ENCODE measurements at places on chromosomes 2 and 18. TPM values are rescaled to one million over a fixed set of nuclear protein-coding genes. Genes with fewer than 3 reads are reported as not detected.

The EVA1A gene
- total RNA-seq, result 0.24 TPM

The CIAO1 gene
- total RNA-seq, result 60.5 TPM

The SULT1C2 gene
- 0.20 TPM for total RNA-seq

The WDR54 gene
- total RNA-seq, result 3.4 TPM

The TMEM178A gene
- total RNA-seq, result 3.3 TPM

The LYPD6 gene
- 0.57 TPM for total RNA-seq

The SCN2A gene
- 0.26 TPM for total RNA-seq

GRCh38 chr2:119522671-119523070 is 1.6 kb downstream of the SCTR start:
- DNase-seq, result no peak

DNA sequence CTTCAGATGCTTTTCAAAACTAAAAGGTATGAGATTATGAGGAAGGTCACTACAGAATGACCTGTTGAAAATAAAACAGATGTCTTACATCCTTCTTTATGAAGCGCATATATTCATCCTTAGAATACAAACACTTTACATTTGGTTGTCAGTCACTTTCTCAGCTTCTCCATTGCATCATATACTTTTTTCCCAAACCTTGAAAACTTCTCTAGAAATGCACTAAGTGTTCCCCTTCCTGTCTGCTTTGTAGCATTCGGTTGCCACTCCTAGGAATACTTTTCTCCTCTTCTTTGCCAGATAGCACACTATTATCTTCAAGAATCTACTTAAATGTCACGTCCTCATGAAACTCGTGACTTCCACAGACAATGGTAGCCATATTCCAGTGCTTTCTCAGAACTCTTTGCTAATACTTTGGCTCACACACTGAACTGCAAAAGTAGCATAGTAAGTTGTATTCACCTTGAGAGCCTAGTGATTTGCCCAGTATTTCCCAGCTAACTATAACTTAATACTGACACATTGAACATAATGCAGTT is 27.6 kb downstream of the DSC1 start:
- no peak for DNase-seq

DNA sequence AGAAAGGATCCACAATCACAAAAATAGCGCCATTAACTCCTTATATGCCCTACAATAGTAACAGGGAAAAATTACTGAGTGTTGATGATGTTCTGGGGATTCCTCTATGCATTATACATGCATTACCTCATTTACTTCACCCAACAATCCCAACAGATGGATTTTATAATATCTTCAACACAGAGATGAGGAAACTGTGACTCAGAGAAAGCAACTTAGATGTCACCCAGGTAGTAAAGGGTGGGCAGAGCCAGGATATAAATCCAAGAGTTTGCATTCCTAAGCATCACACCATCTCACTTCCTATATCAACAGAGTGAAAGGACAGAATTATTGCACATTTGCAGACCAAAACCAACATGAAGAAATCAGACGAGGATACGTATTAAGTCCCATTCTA is 144.2 kb downstream of the TCF4 start:
- no peak for DNase-seq

- DNase-seq, result no peak
Observed at GRCh38 chr2:46276642-46277041, 20.6 kb upstream of the EPAS1 start.

GRCh38 chr2:71995067-71995665 is 152.5 kb downstream of the CYP26B1 start:
- no peak for DNase-seq

- DNase-seq, result no peak
Observed at GRCh38 chr2:186991766-186992417, 142.9 kb upstream of the ZSWIM2 start.

- DNase-seq, result no peak
Observed at GRCh38 chr2:102412199-102412598, 10.8 kb upstream of the IL18RAP start.

- DNase-seq, result no peak
Observed at GRCh38 chr18:70418546-70419311, 129.9 kb downstream of the SOCS6 start.

GRCh38 chr2:46751897-46752296 is 163.7 kb downstream of the MCFD2 start:
- no peak for DNase-seq

- no peak for DNase-seq
Observed at GRCh38 chr18:32056613-32057358, 34.9 kb upstream of the RNF138 start.

- DNase-seq, result peak; percentile 76
Observed at GRCh38 chr18:58847383-58848071, 17.1 kb upstream of the ZNF532 start.

DNA sequence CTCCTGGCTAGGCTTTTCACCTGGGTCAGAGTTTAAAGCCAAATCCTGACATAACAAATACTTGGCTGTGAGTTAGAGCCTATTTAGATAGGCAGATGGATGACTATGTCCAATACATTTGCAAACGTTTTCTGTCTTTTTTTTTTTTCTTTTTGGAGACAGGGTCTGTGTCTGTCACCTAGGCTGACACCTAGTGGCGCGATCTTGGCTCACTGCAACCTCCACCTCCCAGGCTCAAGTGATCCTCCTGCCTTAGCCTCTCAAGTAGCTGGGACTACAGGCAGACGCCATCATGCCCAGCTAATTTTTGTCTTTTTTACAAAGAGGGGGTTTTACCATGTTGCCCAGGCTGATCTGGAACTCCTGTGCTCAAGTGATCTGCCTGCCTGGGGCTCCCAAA is 124.8 kb downstream of the DYM start:
- no peak for DNase-seq

DNA sequence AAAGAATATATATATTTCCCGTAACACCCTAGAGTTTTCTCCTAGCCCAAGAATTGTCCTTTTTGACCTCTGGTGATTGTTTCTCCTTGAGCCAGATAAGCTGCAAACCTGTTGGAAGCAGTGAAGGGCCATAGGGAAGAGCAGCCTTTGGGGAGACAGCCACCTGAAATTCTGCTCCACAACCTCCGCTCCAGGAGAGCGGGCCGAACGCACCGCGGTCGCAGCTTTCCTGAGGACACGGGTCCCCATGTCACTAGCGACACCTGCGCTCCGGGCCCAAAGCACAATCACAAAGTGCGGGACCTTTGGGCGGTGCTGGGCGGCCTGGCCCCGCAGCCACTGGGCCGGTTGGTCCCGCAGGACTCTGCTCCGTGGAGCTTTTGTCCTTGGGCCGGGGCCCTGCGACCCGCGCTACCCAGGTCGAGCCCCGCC is 557 bp upstream of the DSG2 start:
- DNase-seq, result no peak

GRCh38 chr2:25400576-25401216 is 59.0 kb upstream of the DNMT3A start:
- no peak for DNase-seq

- DNase-seq, result no peak
Observed at GRCh38 chr18:62881509-62882016, 166.2 kb downstream of the PHLPP1 start.

- no peak for DNase-seq
Observed at GRCh38 chr2:5937851-5938565, 245.8 kb downstream of the SOX11 start.

DNA sequence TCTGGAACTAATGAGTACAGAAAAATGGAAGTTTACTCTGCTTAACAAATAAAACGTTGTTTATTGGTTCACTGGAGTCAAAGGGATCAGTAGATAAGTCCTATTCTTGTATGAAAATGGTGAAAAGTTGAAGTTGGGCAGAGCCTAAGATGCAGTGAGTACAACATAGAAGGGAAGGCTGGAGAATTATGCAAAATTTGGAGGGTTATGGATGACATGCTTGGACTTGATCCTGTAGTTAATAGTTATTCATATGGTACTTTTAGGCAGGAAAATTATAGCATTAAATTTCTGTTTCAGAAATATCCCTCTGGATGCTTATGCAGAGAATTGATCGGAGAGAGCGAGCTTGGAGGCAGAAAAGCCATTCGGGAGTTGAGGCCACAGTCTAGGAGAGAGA is 167.6 kb downstream of the KCNS3 start:
- no peak for DNase-seq

- no peak for DNase-seq
Observed at GRCh38 chr2:230614913-230615332, 97.7 kb upstream of the CAB39 start.

GRCh38 chr2:190407662-190408537 is at the start of gene MFSD6:
Gene MFSD6 (plus strand): TSS chr2:190408355. CDS start chr2:190436030, 27,675 bp downstream.
- DNase-seq, result peak; percentile 83

- no peak for DNase-seq
Observed at GRCh38 chr2:193980599-193980998, 1676.4 kb upstream of the SLC39A10 start.

- no peak for DNase-seq
Observed at GRCh38 chr2:35463805-35464596, 891.6 kb upstream of the CRIM1 start.

DNA sequence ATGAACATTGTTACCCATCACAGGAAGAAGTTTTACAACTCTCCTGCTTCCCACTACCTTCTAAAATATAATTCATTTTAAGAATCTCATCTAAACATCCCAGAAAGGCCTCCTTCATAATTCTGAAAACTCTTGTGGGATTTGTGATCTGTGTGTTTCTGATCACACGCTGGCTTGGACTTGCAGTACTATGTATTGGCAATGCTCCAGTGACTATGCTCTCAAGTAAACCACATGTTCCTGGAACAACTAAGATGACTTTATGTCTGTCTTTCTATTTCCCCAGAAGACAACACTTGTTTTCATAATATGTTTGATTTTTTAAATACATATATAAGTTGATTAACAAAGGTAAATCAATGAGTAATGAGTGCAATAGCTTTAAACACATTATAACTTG is 376.6 kb upstream of the NETO1 start:
- no peak for DNase-seq

DNA sequence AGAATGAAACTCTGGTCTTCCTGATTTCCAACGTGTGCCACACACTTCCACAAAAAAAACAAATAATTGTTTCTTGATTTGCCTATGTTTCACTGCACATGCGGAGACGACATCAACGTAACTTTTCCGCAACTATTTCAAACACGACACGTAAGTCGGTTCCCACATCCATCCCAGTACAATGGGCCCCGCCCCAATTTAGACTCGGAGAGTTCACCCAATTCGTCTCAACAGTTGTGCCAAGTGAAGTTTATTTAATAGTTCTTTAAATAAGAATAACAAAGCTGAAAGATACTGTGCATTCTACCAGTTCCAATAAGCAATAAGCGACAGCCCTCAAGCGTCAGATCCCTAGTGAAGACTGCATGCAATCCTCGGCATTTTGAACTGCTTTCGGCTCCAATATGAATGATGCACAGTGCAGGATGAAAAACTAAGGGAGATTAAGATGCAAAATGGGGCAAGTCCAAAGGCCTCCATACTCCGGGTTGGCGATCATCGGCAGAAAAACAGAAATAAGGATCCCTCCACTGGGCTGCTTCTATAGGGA is 664 bp downstream of the CCT4 start:
- DNase-seq, result no peak

DNA sequence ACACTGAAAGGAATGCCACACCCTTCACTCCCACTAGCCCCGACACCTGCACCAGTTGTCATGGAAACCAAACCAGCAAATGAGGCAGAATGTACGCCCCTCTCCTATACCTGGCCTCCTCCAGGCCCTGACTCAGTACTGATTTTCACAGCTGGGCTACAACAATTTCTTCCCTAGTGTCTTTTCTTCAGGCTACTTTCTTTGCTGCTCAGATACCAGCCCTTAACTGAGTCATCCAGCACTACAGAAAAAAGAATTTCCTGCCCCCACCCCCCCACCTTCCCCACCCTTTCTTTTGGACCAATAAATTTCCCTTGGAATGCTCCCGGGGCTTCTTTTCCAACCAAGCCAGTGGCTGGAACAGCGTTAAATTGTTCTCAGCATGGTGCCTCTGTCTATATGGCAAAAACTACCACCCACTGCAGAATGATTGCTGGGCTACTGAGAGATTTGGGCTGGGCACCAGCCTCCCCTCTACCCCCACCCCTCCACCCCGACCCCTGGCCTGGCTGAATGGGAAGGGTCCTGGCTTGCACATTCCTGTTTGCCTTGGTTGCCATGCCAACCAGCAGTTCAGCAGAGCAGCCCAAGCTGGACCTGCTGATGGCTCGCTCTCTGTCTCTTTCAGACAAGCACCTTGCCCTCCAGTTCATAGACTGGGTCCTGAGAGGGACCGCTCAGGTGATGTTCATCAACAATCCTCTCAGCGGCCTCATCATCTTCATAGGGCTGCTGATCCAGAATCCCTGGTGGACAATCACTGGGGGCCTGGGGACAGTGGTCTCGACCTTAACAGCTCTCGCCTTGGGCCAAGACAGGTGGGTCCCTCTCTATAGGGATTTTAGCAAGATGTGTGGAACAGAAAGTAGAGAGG is 11.3 kb downstream of the SLC14A2 start:
- no peak for DNase-seq

- peak; percentile 53 for DNase-seq
Observed at GRCh38 chr2:66443979-66444861, 9.3 kb downstream of the MEIS1 start.
